SK-N-SH treated with all-trans-retinoic acid at 6 μM for 48 hours (cell line): ENCODE measurements at places on chromosomes 4 and X.

DNA sequence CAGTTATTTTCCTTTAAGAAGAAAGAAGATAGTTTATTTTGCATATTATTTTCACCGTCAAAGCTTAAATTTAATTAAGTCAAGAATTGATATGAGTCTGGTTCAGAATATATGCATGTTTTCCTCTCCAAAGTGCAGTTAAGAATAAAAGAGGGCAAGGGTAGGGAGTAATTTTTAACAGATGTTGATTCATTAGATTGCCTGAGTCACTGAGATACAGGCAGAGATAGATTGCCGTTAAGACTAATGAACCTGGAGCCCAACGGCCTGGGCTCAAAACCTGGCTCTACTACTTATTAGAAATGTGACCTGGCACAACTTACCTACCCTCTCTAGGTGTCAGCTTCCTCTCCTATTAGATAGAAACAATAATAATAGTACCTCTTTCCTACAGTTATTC is 1037.4 kb upstream of the PABPC4L start:
- ATAC-seq = peak; percentile 84

DNA sequence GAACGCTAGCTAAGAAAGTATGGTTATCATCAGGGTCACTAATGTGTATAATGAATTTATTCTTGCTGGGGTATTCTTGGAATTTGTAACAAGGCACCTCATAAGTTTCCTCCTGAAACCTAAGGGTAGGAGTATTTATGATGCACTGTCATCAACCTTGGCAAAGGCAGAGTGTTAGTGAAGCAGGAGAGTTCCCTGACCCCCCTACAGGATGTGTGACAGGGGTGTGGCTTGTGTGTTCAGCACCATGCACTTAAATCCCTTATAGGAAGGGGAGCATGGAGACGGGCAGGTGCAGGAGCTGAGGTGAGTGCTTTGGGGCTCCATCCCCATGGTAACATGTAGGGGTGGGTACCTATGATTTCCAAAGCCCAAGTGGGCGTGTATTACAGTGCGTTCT is 237.7 kb downstream of the GALNTL6 start:
- ATAC-seq = no peak

- ATAC-seq = peak; percentile 62
These were observed 357 bp upstream of the ETNPPL start for GRCh38 chr4:108763226-108763593.

- ATAC-seq = no peak
These were observed 57.6 kb downstream of the WDFY3 start for GRCh38 chr4:84908876-84909275.

GRCh38 chr4:42398171-42398870 is 1.0 kb downstream of the SHISA3 start:
- ATAC-seq = peak; percentile 69

- no peak for ATAC-seq
These were observed 38.5 kb downstream of the LAMTOR3 start for GRCh38 chr4:99855678-99856077.

GRCh38 chrX:17747692-17748091 is 10.4 kb downstream of the SCML1 start:
- no peak for ATAC-seq

GRCh38 chr4:109947457-109947856 is 34.8 kb downstream of the EGF start:
- peak; percentile 38; the same call in 2 of the 3 replicates for ATAC-seq

DNA sequence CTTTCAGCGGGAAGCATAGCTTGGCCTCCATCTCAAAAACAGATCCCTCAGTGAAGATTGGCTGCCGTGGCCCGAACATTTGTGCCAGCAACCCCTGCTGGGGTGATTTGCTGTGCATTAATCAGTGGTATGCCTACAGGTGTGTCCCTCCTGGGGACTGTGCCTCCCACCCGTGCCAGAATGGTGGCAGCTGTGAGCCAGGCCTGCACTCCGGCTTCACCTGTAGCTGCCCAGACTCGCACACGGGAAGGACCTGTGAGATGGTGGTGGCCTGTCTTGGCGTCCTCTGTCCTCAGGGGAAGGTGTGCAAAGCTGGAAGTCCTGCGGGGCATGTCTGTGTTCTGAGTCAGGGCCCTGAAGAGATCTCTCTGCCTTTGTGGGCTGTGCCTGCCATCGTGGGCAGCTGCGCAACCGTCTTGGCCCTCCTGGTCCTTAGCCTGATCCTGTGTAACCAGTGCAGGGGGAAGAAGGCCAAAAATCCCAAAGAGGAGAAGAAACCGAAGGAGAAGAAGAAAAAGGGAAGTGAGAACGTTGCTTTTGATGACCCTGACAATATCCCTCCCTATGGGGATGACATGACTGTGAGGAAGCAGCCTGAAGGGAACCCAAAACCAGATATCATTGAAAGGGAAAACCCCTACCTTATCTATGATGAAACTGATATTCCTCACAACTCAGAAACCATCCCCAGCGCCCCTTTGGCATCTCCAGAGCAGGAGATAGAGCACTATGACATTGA is 175.4 kb downstream of the FAT4 start:
- ATAC-seq = no peak

GRCh38 chrX:25012793-25013631 is 2.8 kb downstream of the ARX start:
- peak; percentile 7; the same call in 1 of the 3 replicates for ATAC-seq

DNA sequence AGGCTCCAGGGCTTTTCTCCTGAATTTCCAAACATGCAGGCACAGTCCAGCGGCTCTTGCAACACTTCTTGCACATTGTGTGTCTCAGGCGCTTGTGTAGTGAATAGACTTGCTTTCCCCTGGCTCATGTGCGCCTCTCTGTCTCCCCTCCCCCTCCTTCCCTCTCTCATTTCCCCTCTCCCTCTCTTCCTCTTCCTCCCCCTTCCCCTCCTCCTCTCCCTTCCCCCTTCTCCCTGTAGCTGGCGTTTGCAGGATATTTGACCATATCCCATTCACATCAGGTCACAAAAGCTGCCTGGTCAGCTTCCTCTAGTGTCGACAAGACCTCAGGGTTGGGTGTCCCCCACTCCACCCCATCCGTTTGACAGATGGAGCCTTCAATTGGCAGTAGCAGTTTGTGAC is 2.4 kb downstream of the CHST7 start:
- no peak for ATAC-seq

GRCh38 chrX:152926279-152926678 is 28.4 kb downstream of the ZNF185 start:
- ATAC-seq = peak; percentile 93

- ATAC-seq = no peak
These were observed 16.3 kb upstream of the DRD5 start for GRCh38 chr4:9765091-9765490.

DNA sequence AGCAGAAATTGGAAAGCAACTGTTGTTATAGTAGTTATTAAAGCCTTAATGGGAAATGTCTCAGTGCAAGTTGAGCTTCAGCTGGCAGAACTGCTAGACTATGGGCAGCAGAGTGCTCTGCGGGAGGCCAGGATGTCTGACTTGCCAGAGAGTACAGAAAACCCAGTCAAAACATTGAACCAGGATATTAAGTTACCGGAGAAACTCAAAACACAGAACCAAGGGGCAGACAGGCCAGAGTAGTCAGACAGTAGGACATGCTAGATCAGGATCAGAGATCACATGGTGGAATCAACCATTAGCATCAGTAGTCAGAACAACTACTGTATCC is 72.9 kb upstream of the TNIP3 start:
- ATAC-seq = no peak

- no peak for ATAC-seq
These were observed 434.5 kb upstream of the FTHL17 start for GRCh38 chrX:31506360-31506759.

GRCh38 chrX:25196221-25196620 is 180.5 kb upstream of the ARX start:
- no peak for ATAC-seq

DNA sequence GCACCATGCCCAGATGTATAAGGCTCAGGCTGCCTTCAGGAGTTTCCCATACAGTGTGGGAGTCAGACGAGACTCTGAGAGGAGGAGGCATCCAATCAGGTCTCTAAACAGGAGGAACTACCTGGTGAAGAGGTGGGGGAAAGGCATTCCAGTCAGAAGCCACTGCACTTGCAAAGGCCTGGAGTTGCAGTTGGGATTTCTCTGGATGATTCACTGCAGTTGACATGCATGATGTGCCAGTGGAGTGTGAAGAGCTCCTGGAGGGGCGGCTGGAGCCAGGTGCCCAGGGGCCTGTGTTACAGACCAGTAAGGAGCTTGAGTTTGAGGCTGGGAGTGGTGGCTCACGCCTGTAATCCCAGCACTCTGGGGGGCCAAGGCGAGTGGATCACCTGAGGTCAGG is 339.1 kb downstream of the ARHGAP10 start:
- no peak for ATAC-seq

GRCh38 chrX:136953867-136954787 is 73.6 kb upstream of the RBMX start:
- peak; percentile 99 for ATAC-seq

DNA sequence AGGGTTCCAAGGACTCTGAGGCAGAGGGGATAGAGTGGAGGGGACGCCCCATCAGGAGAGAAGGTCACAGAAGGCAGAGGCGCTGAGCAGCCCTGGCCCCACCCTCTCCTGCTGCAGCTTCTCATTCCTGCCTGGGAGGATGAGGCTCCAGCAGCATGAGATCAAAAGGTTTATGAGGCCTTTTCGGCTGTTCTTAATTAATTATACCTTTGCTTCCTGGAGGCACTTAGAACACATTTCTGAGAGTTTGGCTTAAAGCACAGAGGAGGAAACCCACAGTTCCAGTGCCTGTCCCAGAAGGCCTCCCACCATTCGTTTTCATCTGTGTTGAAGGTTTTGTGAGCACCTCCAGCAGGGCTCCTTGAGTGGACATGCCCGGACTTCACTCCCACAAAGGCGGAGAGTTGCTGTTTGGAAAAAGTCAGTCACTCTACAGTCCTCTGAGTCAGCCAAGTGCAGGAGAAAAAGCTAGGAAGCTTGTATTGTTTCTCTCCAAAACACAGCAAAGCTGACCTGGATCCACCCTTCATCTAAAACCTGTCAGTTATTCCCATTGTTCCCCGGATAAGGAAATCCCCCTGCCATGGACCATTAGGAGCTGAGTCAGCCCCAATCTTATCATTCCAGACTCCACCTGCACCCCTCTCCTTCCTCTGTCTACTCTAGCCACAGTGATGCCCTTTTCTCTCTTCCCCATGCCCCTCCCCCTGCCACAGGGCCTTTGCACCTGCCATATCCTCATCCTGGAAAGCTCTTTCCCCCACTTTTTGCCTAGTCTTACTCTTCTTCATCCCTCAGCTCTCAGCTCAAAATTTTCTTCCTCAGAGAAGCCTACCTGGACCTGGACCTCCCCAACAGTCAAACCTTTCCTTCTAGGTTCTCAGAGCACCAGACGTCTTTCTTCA is 276.8 kb downstream of the FBXW7 start:
- ATAC-seq = peak; percentile 40; the same call in 1 of the 3 replicates
